Ureter (tissue), 1 donor: ENCODE measurements at places on chromosomes 5 and 9.

- no peak for DNase-seq
Observed at GRCh38 chr9:13586587-13587374, 307.3 kb upstream of the MPDZ start.

- DNase-seq, result no peak
Observed at GRCh38 chr9:69674716-69675438, 2.7 kb upstream of the APBA1 start.

DNA sequence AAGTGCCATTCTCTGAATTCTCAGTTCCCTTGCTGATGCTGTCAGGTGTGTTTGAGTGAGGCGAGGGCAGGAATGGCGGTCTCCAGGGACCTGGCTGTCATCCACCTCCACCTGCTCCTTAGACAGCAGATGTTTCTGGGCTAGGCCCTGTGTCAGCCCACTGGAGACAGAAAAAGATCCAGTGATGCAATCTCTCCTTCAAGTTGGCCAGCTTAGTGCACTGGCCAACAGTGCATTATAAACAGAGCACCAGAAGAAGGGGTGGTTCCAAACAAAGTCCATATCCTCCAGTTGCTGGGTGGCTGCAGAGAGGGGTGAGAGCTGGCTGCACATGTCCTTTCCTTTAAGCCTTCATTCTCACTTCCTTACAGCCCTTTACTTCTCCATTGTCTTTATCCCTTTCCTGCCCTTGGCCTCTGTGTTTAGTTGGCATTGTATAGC, 26.5 kb downstream of the NANS start:
- no peak for DNase-seq

- DNase-seq, result no peak
Observed at GRCh38 chr9:135504262-135505243, 4.1 kb downstream of the MRPS2 start.

- DNase-seq, result peak; percentile 24
Observed at GRCh38 chr5:9903801-9904200, 273.6 kb upstream of the TAS2R1 start.

DNA sequence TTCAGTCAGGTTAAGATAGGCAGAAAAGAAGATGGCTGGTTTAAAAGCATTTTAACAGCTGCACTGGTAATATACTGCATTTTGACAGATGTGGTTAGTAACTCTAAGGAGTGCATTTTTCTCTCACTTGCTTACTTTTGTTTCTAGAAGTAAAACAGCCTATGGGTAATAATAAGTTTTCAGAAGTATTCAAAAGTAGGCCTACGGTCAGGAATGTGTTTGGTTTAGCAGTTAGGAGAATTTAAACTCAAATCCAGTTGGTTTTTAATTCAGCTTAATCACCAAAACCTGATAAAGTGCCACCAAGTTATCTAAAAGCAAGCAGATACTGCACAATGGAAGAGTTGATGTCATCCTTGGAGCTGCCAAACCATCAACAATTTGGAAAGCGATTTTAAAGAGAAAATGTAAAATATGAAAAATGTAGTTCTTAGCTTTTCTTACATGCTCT, 160.3 kb downstream of the ARSB start:
- no peak for DNase-seq
